ENCODE measurements at places on chromosomes 11 and 22.

GRCh38 chr22:32693102-32693501 is 108.4 kb upstream of the TIMP3 start:
- DNase-seq: no peak

DNA sequence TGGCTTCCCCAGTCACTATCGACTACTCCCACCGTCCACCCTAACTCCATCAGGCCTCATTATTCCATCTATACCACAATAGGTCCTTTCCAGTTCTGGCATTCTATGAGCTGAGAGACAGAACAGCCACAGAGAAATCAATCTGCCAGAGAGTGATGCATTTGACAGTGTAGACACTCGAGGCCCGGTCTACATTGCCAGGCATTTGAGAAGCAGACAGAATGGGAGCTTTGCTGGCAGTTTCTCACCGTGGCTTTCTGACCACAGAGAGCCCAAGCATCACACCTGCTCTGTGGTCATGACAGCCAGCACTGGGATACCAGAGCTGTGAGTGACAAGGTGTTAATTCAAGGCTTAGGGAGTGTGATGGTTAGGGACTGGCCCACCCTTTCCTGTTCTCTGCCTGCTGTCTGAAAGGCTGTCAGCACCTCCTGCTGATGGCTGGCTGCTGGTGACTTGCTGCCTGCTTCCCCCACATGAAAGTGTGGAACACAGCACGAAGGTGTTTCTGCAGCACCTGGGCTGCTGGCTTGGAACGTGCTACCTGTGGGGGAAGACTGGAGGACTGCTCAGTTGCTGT is 137.8 kb downstream of the KIRREL3 start:
- no peak for DNase-seq

GRCh38 chr11:86999859-87000753 is 37.6 kb upstream of the TMEM135 start:
- no peak for DNase-seq

DNA sequence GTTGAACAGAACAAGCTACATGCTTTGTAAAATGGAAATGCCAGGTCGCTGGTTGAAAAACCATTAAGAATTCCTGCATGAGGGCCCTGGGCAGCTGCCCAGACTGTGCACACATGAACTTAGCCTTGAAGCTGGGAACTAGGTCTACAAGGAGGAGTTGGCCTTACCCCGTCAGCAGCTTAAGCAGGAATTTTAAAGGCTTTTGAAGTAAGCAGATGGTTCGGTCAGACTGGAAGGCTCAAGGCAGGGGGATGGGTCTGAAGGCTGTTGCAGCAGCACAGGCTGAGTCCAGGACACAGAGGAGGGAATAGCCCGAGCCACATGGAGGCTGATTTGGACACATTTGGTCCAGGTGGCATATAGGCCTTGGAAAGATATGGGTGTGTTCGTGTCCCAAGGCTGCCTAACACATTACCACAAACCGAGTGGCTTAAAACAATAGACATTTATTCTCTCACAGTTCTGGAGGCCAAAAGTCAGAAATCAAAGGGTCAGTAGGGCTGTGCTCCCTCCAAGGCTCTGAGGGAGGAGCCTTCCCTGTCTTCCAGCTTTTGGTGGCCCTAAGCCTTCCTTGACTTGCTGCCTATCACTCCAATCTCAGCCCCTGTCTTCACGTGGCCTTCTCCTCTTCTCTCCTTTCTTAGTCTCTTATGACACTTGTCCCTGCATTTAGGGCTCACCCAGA is 11.6 kb downstream of the LIF start:
- no peak for DNase-seq

- DNase-seq: no peak
Observed at GRCh38 chr11:123040111-123040432, 21.9 kb downstream of the HSPA8 start.

GRCh38 chr11:71396548-71397123 is 51.6 kb downstream of the DHCR7 start:
- no peak for DNase-seq

Data from stimulated activated CD4-positive, alpha-beta T cell treated with anti-CD3 and anti-CD28 coated beads, Interleukin-1b, Interleukin-23, amount 100 ng/mL, for 24 hours (primary cell).